ENCODE measurements at places on chromosomes 7 and 10.

DNA sequence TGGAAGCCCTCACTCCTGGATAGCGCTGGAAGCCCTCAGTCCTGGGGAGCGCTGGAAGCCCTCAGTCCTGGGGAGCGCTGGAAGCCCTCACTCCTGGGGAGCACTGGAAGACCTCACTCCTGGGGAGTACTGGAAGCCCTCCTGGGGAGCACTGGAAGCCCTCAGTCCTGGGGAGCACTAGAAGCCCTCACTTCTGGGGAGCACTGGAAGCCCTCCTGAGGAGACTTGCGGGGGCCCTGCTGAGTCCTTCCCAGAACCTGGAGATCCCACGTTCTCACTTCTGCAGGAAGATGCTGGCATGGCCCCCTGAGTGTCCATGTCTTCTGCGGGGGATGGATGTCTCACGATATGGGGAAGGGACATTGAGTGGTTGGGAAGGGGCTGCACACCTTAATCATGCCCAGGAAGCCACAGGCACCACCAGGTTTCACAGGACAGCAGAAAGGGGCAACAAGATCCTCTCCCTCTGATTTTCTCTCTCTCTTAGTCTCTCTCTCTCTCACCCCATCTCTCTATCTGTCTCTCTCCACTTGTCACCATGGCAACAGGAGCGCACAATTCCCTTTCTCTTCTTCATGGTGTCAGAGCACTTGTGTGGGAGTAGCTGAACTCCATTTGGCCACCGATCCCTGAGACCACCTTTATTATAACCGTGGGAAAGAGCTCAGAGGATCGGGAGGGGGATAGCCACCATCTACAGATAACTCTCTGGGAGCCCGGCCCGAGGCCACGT, 267.0 kb downstream of the TCERG1L start:
- no peak for DNase-seq

- DNase-seq = no peak
Measured at GRCh38 chr10:123380491-123381085, 226.4 kb downstream of the BUB3 start.

GRCh38 chr10:21519941-21520436, 5.5 kb downstream of the SKIDA1 start:
- DNase-seq = no peak

- DNase-seq = no peak
Measured at GRCh38 chr10:14056610-14057332, 274.0 kb downstream of the FRMD4A start.

DNA sequence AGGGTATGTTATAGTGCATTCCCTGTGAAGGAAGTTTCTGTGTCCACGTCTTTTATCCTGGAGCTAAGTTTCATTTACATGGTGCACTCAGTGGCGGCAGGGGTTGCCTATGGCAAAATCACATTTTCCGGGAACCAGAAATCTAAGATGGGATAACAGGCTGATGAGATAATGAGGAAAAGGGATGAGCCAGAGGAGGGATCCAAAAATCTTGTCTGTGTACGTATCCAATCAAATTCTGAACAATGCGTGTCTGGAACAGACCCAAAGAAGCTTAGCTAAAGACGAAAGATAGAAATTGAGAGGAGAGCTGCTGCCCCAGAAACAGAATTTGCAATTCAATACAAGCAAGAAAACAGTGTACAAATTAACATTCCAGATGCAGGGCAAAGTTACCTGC, 16.1 kb downstream of the LANCL2 start:
- no peak for DNase-seq

GRCh38 chr10:101774589-101775272, 1.2 kb downstream of the FGF8 start:
- no peak for DNase-seq

- no peak for DNase-seq
Measured at GRCh38 chr7:46933596-46933995, 648.3 kb downstream of the TNS3 start.
